Mucosa of descending colon (tissue), 3 donors: ENCODE measurements at places on chromosomes 3 and 15.

- DNase-seq, result peak; percentile 85
These were observed 413.7 kb upstream of the TBL1XR1 start for GRCh38 chr3:177610686-177611633.

DNA sequence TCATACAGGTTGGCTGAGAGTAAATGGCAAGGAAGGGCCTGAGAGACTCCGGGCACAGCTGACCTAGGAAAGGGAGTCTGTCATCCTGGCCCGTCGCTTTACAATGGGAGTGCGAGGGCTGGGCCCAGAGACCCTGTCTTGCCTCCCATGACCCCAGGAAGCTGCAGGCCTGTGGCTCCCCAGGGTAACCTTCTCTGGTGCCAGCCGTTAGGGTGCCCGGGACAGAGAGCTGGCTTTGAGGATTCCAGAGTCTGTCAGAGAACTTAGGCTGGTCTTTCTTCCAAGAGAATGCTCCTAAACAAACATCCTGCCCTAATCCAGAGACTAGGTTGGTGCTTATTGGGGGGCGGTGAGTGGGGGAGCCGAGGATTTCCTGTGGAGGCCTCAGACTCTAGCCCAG lies 18.5 kb downstream of the ZNF710 start:
- peak; percentile 29 for DNase-seq

- no peak for DNase-seq
These were observed 189.4 kb upstream of the CD96 start for GRCh38 chr3:111352585-111352984.

GRCh38 chr15:78638658-78639314 lies 2.2 kb downstream of the CHRNB4 start:
- peak; percentile 80 for DNase-seq

DNA sequence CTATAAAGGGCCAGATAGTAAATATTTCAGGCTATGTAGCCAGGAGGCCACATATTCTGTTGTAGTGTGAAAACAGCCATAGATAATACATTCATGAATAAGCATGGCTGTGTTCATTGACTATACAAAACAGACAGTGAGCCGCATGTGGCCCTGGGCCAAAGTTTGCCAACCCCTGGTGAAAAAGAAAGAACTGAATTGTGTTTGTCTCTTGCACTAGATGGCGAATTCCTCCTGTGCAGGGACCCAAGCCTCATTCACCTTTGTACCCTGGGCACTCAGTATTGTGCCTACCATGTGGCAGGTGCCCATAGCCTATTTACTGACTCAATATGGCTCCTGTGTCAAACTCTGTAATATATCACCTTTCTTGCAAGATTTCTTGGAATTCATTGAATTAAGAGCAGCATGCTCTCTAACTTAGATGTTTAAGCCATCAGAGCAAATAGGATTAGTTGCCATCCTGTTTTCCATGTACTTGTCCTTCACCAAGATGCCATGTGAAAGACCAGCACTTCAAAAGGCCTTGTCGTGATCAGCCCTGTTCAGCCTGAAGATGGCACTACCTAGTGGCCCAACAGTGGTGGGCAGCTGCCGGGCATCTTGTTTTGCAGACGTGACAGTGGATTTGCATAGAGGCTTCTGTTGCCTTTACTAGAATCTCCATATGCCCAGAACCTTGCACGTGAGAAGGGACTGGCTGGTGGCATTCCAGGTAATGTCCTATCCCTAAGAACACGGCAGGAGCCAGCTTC lies 50.9 kb upstream of the CMTM7 start:
- DNase-seq, result peak; percentile 17

- DNase-seq, result no peak
These were observed 2.8 kb downstream of the PLSCR2 start for GRCh38 chr3:146466604-146467003.

- no peak for DNase-seq
These were observed 11.9 kb upstream of the PLA2G4D start for GRCh38 chr15:42106288-42106687.

GRCh38 chr3:52606373-52607085 lies 70.1 kb downstream of the UQCC5 start:
- no peak for DNase-seq

GRCh38 chr15:69391046-69391757 lies 22.9 kb upstream of the KIF23 start:
- no peak for DNase-seq

- DNase-seq, result no peak
These were observed 27.6 kb downstream of the ARID3B start for GRCh38 chr15:74568594-74568993.

DNA sequence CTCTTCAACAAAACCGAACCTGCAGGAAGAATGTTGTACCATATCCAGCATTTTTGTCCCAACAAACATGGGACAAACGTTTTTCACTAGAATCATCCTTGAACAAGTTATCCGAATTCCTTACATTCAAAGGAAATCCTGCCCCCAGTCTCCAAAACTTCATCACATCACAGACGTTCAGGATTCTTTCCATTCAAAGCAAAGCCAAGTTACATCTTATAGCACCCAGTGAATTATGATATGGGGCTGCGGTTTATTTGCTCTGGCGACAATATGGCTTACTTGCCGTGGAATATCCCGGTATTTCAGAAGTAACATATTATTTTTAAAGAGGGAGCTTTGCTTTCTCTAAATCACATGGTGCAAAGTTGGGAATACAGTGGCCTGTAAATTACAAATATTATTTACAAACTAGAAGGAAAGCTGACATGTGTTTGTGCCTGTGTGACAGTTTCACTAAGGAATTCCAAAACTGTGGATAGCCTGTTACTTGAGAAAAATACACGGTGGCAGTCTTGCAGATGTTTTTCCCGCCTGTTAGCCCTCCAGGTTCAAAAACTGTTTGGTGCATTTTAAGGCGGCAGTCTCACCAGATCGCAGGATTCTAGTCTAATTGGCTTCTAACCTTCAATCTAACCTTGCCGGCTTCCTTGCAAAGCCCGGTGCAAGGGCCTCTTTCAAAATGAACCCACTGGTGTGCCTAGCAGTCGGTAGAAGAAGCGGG lies 736 bp upstream of the MBNL1 start:
- DNase-seq, result no peak

DNA sequence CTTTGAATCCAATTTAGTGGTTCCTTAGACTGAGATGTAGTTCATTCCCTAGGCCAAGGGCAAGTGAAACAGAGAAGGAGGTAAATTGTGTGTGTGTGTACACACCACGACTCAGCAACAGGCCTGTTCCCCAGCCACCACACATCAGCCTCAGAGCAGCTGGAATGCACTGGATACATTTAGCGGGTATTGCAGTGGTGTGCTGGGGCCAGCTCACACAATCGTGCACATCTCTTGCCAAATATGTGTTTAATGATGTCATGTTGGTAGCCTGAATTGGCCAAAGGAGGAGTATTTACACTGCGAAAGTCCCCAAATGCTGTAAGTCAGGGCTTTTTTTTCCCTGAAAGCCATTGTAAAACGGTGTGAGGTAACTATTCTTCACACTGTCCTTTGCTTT lies 82.3 kb downstream of the RBPMS2 start:
- no peak for DNase-seq

- DNase-seq, result no peak
These were observed 9.1 kb downstream of the BCL2L10 start for GRCh38 chr15:52103217-52104207.

- peak; percentile 70 for DNase-seq
These were observed 5.2 kb downstream of the SETD5 start for GRCh38 chr3:9402410-9403228.

GRCh38 chr3:114809668-114810413 lies 337.2 kb downstream of the ZBTB20 start:
- DNase-seq, result peak; percentile 9

- DNase-seq, result no peak
These were observed 59.1 kb downstream of the GOLIM4 start for GRCh38 chr3:168036619-168037018.

- no peak for DNase-seq
These were observed 67.8 kb downstream of the UBP1 start for GRCh38 chr3:33372218-33373081.
